ENCODE measurements at places on chromosomes 2 and 18.
A peak's percentile ranks its signal among the peaks of the same experiment; 100 is the strongest.

- no peak for DNase-seq
Measured at GRCh38 chr18:10135302-10135926, 221.6 kb downstream of the VAPA start.

DNA sequence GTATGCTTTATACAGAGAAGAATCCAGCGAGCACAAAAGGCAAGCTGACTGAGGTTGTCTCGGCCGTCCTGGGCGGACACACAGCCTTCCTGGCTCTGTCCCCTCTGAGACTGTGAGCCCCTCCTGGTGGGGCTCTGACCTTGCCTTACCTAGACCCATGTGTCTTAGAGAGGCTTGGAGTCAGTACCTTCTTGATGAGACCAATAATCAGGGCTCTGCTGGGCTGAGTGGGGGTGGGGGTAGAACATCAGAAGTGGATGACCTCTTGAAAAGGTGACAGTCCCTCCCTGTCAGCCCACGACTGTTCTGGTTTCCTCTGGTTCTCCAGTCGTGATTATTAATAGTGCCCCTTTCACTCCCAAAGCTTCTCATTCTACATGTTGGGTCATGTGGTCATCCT is 31.2 kb downstream of the TWIST2 start:
- no peak for DNase-seq

- DNase-seq = no peak
Measured at GRCh38 chr2:20674309-20674965, 7.5 kb downstream of the GDF7 start.

- DNase-seq = no peak
Measured at GRCh38 chr2:195613922-195614321, 43.1 kb upstream of the SLC39A10 start.

- DNase-seq = no peak
Measured at GRCh38 chr2:219118504-219118903, 42.1 kb downstream of the NHEJ1 start.

- peak; percentile 67 for DNase-seq
Measured at GRCh38 chr18:21678859-21679258, 25.7 kb downstream of the ABHD3 start.

- DNase-seq = no peak
Measured at GRCh38 chr2:5826979-5827655, 134.9 kb downstream of the SOX11 start.

GRCh38 chr2:144505245-144505831 is 14.6 kb downstream of the ZEB2 start:
- DNase-seq = no peak

GRCh38 chr2:84849271-84849952 is 31.5 kb downstream of the TRABD2A start:
- no peak for DNase-seq

GRCh38 chr2:147904051-147904450 is 59.2 kb downstream of the ACVR2A start:
- DNase-seq = no peak

- DNase-seq = no peak
Measured at GRCh38 chr2:17373041-17373440, 145.2 kb downstream of the RAD51AP2 start.

GRCh38 chr2:207801259-207801658 is 31.6 kb upstream of the FZD5 start:
- no peak for DNase-seq

- DNase-seq = peak; percentile 56
Measured at GRCh38 chr2:30503007-30503694, 56.1 kb downstream of the LCLAT1 start.

- DNase-seq = no peak
Measured at GRCh38 chr2:161178756-161179155, 18.5 kb downstream of the TANK start.

GRCh38 chr2:113980946-113981345 is 91.1 kb downstream of the ACTR3 start:
- DNase-seq = no peak

DNA sequence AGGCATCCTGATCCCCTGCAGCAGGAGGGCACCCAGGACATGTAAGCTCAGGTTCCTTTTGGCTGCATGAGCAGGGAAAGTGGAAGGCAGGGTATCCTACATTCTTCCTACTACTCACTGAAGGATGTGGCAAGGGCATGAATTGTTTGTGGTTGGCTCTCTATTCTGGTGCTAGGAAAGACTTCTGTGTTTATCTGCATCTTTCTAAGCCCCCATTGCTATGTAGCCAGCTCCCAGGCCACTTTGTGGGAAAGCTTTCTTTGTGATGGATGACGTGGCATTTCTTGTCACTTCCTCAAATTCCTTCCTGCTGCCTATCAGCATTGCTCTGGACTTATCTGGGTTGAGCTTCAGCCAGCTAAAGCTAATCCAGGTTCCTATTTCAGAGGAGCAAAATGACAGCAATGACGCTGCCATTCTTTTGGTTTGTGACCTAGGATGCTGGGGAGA is 46.2 kb downstream of the MEIS1 start:
- peak; percentile 57 for DNase-seq

DNA sequence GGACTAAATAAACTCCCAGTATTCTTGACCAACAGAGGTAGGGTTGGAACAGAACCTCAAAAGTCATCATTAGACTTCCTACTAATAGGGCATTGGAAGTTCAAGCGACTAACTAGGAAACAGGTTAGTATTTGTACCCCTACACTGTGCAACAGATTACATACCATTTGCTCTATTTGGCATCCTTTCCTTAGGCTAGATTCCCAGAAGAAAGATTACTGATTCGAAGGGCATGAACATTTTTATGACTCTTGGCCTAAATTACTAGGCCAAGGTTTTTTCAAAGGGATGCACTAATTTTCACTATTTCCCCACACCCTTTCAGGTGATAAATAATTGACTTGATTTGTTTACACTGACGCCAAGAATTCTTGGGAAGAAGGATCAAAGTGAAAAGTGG is 104.8 kb upstream of the CYP1B1 start:
- DNase-seq = no peak

DNA sequence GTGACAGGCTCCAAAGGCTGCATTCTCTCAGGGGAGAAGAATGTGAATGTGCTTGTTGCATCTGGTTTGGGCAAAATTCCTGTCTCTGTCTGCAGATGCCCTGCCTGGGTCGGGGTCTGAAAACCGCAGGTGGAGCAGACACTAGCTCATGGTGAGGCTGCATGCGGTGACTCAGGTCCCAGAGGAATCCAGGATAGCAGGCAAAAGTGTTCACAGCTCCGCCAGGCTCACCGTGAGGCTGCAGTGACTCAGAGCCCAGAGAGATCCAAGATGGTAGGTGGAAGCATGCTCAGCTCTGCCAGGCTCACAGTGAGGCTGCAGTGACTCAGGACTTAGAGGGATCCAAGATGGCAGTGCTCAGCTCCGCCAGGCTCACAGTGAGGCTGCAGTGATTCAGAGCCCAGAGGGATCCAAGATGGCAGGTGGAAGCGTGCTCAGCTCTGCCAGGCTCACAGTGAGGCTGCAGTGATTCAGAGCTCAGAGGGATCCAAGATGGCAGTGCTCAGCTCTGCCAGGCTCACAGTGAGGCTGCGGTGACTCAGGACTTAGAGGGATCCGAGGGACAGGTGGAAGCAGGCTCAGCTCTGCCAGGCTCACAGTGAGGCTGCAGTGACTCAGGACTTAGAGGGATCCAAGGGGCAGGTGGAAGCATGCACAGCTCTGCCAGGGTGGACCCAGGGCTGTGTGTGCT is 200.5 kb downstream of the ACKR3 start:
- no peak for DNase-seq

- DNase-seq = no peak
Measured at GRCh38 chr2:43021791-43022509, 204.5 kb downstream of the ZFP36L2 start.

- no peak for DNase-seq
Measured at GRCh38 chr2:152603166-152603565, 114.1 kb downstream of the PRPF40A start.

DNA sequence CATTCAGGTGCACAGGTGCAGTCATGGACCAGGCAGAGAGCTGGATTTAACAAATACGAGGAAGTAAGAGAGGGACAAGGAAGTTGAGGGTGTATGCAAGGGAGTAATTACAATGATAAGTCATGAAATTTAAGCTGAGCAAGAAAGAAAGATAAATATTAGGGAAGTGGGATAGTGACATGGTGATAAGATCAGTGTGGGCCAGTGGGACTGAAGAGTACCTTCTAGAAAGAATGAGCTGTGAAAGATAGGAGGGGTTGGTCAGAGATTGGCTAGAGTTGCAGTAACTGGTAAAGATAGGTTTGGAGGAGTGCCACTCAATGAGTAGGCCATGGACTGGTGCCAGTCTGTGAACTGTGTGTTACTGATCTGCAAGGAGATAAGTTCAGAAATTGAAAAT is 200.8 kb upstream of the SIX3 start:
- DNase-seq = peak; percentile 2

- DNase-seq = peak; percentile 93
Measured at GRCh38 chr2:40431600-40431955, 20.3 kb downstream of the SLC8A1 start.

- DNase-seq = no peak
Measured at GRCh38 chr2:105400138-105400540, 1.3 kb upstream of the FHL2 start.

DNA sequence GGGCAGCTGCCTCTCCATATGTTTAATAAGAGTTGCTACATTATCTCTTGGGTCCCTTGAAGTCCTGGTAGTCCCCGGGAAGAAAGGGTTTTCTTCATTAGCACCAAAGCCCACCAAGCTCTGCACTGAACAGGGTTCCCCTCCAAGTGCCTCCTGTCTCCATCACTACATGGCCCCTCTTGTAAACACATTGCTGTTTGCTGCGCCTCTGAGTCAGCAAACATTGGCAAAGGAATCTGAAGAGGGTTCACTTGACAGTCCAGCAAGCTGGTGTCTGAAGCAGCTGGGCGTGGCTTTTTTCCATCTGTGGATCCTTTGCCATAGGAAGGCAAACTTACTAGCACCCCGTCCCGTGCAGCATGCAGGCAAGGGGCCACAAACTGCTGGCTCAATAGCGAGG is 82.8 kb downstream of the TEX51 start:
- no peak for DNase-seq

- no peak for DNase-seq
Measured at GRCh38 chr18:61335684-61336555, 2.7 kb downstream of the CDH20 start.

GRCh38 chr18:21826196-21826595 is 85.6 kb downstream of the MIB1 start:
- DNase-seq = no peak

GRCh38 chr2:237508361-237508760 is 21.3 kb downstream of the MLPH start:
- DNase-seq = no peak

DNA sequence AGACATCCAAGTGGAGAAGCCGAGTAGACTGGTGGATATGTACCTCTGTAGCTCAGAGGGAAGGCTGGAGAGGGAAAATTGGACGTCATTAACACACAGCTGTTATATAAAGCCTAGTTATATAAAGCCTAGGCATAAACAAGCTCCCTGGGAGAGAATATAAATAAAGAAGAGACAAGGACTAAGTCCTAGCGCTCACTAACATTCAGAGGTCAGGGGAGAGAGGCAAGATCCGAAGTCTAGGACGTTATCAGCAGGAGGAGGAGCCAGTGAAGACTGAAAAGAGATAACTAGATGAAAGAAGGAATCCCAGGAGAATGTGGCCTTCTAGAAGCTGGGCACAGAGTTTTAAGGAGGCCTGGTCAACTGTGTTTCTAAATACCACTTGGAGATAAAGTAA is 55.3 kb downstream of the NOL10 start:
- no peak for DNase-seq

- no peak for DNase-seq
Measured at GRCh38 chr2:65386344-65386743, 46.1 kb downstream of the SPRED2 start.
